ENCODE measurements at places on chromosomes 4 and X.

DNA sequence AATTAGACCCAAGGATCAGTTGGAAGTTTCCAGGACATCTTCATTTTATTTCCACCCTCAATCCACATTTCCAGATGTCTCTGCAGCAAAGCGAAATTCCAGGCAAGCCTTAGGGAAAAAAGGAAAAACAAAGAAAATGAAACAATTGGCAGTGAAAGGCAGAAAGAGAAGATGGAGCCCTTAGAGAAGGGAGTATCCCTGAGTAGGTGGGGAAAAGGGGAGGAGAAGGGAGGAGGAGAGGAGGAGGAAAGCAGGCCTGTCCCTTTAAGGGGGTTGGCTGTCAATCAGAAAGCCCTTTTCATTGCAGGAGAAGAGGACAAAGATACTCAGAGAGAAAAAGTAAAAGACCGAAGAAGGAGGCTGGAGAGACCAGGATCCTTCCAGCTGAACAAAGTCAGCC, at the start of gene PLP1:
Gene PLP1, plus strand, starts transcription at position 295 of the 400 bp plus-strand sequence. CDS start 156 bp downstream, outside the sequence.
- no peak within 1 kb of the TSS for H3K27ac ChIP-seq
- no peaks in the 10 kb centered on the region for H3K36me3 ChIP-seq
- no peak within 1 kb of the TSS for H3K4me3 ChIP-seq
- H3K27me3 ChIP-seq: peaks cover 75% of the 10 kb centered on the region

DNA sequence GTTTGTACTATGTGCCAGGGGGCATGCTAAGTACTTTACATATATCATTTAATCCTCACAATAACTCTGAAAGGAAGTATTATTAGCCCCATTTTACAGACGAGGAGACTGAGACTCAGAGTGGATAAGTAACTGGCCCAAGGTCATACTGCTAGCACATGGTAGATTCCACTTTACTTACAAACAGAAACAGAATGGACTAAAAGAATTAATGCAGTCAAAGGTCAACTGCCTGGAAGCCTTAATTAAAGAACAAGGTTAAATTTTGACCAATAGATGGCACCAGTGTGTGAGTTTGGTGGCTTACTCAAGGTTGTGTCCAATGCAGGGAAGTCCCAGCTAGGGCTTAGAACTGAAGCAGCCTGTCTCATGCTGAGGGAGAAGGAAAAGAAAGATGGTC, 4.7 kb downstream of the RIPPLY1 start:
- no peak overlapping the region for H3K27ac ChIP-seq
- no peaks in the 10 kb centered on the region for H3K36me3 ChIP-seq
- H3K27me3 ChIP-seq: peaks cover 72% of the 10 kb centered on the region
- no peaks in the 10 kb centered on the region for H3K4me1 ChIP-seq

GRCh38 chr4:140099983-140100382, 54.0 kb downstream of the MAML3 start:
- peaks cover 6% of the 10 kb centered on the region for H3K4me1 ChIP-seq
- no peak for DNase-seq
- no peaks in the 10 kb centered on the region for H3K36me3 ChIP-seq
- H3K4me3 ChIP-seq: no peak overlapping the region
- no peaks in the 10 kb centered on the region for H3K27me3 ChIP-seq

DNA sequence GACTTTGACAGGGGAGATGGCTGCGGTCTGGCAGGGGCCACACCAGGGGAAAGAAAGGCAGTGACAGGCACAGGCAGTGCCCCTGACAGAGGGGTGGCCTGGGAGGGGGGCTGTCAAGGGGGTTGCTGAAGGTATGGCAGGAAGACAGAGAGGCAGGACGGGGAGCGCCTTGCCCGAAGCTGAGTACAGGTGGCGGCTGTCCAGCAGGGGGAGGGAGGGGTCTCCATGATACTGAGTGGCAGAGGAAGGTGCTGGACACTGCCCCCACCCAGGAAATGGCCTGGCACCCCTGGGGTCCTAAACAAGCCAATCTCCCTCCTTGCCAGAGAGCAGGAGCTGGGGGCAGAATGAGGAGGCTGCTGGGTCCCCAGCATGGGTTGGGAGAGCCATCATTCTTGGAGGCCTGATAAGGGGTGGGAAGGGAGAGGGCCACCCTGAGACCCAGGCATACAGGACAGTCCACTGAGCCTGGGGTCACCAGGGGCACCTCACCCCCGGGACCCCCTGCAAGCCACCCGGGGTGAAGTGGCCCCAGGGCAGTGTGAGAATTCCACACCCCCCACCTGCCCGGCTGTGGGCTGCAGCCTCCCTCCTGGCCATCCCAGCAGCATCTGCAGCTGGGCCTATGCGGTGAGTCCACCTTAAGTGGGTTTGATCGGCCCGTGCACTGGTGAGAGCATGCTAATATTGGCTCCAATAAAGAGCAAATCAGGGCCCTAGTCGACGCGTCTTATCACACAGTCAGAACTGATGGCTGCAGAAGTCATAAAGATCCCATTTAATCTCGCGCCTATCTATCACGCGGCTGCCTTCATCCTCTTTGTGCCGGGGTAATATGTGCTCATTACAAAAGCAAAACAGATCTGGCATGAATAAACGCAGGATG, 108.5 kb downstream of the FAM53A start:
- H3K4me1 ChIP-seq: no peaks in the 10 kb centered on the region
- no peak overlapping the region for H3K4me3 ChIP-seq
- no peak for DNase-seq
- no peaks in the 10 kb centered on the region for H3K36me3 ChIP-seq
- no peaks in the 10 kb centered on the region for H3K27me3 ChIP-seq

DNA sequence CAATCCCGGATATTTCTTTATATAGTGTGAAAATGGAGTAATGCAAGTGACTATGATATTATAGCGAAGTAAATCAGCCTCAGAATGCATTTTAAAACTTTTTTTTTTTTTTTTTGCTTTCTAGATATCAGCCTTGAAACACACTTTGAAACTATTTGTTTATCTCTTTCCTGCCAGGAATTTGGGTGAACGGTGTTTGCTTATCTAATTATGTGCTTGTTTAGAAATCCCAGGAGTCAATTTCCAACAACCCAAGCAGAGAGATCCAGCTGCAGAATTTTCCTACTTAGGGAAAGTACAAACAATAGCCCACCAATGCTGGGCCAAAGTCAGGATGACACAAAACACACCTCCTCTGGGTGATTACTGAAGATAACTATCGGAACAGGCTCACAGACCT, 958.8 kb downstream of the PCDH18 start:
- no peak for DNase-seq
- no peaks in the 10 kb centered on the region for H3K36me3 ChIP-seq
- H3K27ac ChIP-seq: no peak overlapping the region
- H3K27me3 ChIP-seq: no peaks in the 10 kb centered on the region
- H3K4me3 ChIP-seq: no peak overlapping the region

- no peaks in the 10 kb centered on the region for H3K4me1 ChIP-seq
- H3K36me3 ChIP-seq: no peaks in the 10 kb centered on the region
- H3K27ac ChIP-seq: no peak overlapping the region
- no peak for DNase-seq
- no peak overlapping the region for H3K4me3 ChIP-seq
Measured at GRCh38 chr4:111991797-111992196, 153.5 kb upstream of the FAM241A start.

GRCh38 chr4:53009824-53010223, 147.7 kb downstream of the RASL11B start:
- no peak overlapping the region for H3K4me3 ChIP-seq
- no peaks in the 10 kb centered on the region for H3K36me3 ChIP-seq
- no peaks in the 10 kb centered on the region for H3K4me1 ChIP-seq
- H3K27ac ChIP-seq: no peak overlapping the region
- no peak for DNase-seq
- H3K27me3 ChIP-seq: no peaks in the 10 kb centered on the region

Measured in breast epithelium (tissue), 4 donors.